ENCODE measurements at places on chromosomes 12 and 14. TPM values are rescaled to one million over a fixed set of nuclear protein-coding genes. Genes with fewer than 3 reads are reported as not detected.

GRCh38 chr12:107650977-107651376 lies 34.6 kb upstream of the PWP1 start:
- DNase-seq = no peak

DNA sequence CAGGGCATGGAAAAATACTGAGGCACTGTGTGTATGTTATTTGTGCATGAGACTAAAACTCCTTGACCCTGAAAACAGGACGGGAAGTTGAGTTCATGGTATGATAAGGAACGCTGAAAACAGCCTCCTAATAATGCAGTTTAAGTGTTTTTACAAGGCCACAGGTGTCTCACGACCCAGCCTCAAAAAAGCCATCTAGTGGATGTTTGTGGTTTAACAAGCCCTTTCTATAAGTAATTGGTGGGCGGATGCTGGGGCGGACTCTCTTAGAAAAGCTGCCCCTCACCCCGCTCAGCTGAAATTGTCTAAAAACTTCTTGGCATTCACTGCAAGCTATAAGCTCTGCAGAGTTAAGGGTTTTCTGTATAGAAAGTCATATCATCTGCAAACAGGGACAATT lies 184.5 kb downstream of the NUBPL start:
- DNase-seq = no peak

DNA sequence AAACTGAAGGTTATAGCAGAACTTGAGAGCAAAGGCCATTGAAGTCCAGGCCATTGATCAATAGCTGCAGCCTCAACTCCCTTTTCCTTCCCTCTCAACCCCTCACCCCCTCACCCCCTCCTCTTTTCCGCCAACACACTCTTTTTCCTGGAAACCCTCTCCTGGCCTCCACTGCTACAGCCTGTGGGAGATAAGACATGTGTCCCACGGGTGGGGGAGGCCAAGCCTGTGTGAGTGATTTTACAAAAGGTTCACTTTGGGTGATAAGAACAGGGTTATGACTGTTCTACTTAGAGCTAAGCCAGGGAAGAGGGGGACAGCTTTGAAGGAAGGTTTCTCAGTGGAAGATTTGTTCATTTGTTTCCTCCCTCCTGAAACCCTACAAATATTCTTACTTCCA lies 9.2 kb upstream of the FGF23 start:
- DNase-seq = no peak

GRCh38 chr14:22383515-22384166 lies 205.4 kb downstream of the DAD1 start:
- DNase-seq = no peak

- DNase-seq = no peak
These were observed 325.5 kb upstream of the RTL1 start for GRCh38 chr14:101228949-101229541.

- no peak for DNase-seq
These were observed 6.0 kb upstream of the MYF6 start for GRCh38 chr12:80701388-80701787.

- DNase-seq = no peak
These were observed 13.3 kb upstream of the EIF4B start for GRCh38 chr12:52992699-52993557.

DNA sequence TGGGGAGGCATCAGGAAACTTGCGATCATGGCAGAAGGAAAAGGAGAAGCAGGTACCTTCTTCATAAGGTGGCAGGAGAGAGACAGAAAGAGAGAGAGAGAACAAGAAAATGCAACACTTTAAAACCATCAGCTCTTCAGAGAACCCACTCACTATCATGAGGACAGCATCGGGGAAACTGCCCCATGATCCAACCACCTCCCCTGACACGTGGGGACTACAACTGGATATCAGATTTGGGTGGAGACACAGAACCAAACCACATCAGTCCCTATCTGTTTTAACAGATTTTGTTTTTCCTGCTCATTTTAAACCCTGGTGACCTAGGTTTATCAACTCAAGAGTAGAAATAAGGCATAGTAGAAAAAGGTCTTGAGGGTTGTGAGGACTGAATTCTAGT lies 210.1 kb upstream of the PLXNC1 start:
- DNase-seq = no peak

GRCh38 chr14:34628681-34629135 lies 1.2 kb downstream of the SNX6 start:
- DNase-seq = peak; percentile 2

DNA sequence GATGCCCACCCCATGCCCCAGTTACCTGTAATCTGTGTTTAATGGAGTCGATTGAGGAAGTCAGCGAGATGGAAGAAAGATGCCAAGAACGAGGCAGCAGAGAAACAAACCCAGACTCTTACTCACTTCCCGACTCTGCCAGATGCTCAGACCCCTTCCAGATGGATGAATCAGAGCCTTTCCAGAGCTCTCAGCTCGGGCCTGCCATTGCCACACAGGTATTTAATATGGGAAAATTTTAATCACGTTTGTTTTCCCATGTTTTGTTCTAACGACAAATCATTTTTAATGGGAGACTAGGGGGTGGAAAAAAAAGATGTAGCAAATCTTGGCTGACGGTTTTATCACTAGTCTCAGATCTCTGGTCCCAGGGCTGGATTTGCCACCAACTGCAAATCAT lies 72.5 kb upstream of the SRRM4 start:
- DNase-seq = no peak

The RTL1 gene
- 0.15 TPM for total RNA-seq

The NCAPD2 gene
- 120 TPM for total RNA-seq

The KRT71 gene
- total RNA-seq = not detected

The KCNC2 gene
- not detected for total RNA-seq

The CACNA2D4 gene
- total RNA-seq = 8.5 TPM

The GPR84 gene
- not detected for total RNA-seq

The PAPLN gene
- 17.3 TPM for total RNA-seq

Data from neural progenitor cell (in vitro differentiated cells).